ENCODE measurements at places on chromosomes 11 and 22.
A peak's percentile ranks its signal among the peaks of the same experiment; 100 is the strongest.

- DNase-seq = no peak
Measured at GRCh38 chr11:36248436-36248835, 40.8 kb downstream of the COMMD9 start.

DNA sequence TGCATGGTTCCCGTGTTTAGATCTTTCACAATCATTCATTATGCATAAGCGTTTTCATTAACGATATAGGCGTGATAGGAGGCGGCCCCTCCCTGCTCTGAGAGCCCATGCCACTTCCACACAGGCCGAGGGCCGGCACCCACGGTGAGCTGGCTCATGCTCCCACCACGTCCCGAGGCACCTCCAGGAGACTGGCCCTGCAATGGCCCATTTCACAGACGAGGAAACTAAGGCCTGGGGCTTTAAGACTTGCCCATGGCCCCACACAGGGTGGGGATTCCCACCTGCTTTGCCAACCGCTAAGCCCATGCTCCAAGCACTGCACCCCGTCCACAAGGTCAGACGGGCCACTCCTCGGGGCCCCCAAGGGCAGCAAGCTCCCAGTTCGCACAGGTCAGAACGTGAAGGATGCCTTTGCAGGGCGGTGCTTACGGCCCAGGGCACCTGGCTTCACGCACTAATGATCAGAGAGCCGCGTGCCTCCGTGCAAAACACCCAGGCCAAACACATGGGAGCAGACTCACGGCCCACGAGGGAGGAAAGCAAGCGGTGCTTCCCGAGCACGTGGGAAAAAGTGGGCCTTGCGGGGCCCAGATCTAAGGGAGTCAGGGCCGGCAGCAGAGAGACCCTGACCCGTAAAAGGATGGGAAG is 8.3 kb downstream of the OSBPL5 start:
- no peak for DNase-seq

DNA sequence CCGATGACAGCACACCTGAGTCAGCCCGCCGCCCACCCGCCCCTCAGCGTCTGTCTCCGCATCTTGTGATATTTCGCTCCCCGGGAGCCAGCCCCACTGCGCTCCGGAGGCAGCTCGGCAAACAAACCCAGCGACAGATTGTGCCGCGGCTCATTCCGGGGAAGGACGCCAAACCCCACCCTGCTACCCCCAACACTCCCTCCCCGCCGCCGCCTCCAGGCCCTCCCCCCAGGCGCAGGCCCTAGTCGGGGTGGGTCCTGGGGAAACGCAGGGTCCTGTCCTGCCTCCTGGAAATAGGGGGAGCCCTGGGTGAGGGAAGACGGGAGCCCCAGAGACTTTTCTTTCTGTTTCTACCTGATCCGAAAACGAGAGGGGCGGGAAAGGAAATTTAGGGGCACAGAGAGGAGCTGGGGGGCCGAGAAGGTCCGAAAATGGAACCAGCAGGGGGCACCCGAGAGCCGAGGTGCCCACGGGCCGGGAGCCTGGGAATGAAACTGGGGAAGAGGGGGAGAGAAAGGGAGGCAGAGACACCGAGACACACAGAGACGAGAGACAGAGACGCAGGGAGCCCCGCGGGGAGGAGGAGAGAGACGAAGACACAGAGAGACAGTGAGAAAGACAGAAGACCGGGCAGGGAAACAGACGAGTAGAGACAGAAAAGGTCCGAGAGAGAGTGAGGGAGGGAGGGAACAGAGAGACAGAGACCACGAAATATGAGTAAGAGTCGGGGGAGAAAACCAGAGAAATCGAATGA is 1.7 kb upstream of the RTN4RL2 start:
- DNase-seq = peak; percentile 72

- no peak for DNase-seq
Measured at GRCh38 chr22:42336527-42337227, 66.2 kb upstream of the TCF20 start.

GRCh38 chr11:99865951-99866350 is 821.1 kb upstream of the ARHGAP42 start:
- DNase-seq = no peak

GRCh38 chr11:93199616-93200015 is 1.8 kb upstream of the SLC36A4 start:
- no peak for DNase-seq
